ENCODE measurements at places on chromosomes 7 and 10.

GRCh38 chr10:64036321-64036930, 515.2 kb downstream of the REEP3 start:
- no peak for DNase-seq

GRCh38 chr10:102485093-102485784, 17.3 kb downstream of the ACTR1A start:
- DNase-seq: no peak

GRCh38 chr7:116953906-116954838, 871 bp downstream of the ST7 start:
- no peak for DNase-seq

DNA sequence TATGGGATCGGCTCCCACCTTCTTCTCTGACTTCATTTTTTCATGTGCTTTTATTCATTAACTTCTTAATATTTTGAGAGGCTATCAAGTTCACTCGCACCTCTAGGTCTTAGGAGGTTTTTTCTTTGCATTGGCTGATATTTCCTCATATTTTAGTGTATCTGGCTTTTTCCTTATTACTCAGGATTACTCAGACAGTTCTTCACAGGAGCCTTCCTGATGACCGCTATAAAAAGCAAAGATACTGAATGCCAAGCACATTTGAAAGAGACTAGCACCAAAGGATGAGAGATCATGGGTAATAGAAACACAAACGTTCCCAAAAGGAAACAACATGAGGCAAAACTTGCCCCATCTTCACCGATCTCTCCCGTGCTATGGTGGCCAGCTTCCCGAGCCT, 409.2 kb upstream of the KLF6 start:
- no peak for DNase-seq

DNA sequence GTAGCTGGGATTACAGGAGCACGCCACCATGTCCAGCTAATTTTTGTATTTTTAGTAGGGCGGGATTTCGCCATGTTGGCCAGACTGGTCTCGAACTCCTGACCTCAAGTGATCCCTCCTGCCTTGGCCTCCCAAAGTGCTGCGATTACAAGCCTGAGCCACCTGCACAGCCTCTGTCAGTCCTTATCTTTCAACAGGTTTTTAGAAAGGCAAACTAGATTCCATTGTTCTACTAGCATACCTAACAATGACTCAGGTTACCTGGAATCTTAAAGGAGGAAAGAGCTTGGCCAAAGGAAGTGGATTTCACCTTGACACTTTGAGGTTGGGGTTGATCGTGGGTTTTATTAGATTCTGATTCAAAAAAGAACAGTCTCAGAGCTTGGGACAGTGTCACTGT, 3.2 kb downstream of the ABCC2 start:
- no peak for DNase-seq

GRCh38 chr10:98563811-98564210, 117.1 kb upstream of the HPS1 start:
- DNase-seq: no peak

- DNase-seq: no peak
Measured at GRCh38 chr10:24982319-24983112, 30.1 kb upstream of the PRTFDC1 start.

- DNase-seq: no peak
Measured at GRCh38 chr10:109159351-109159750, 764.0 kb downstream of the XPNPEP1 start.

GRCh38 chr10:127921753-127922145, 14.8 kb downstream of the PTPRE start:
- no peak for DNase-seq
